Lung microvascular endothelial cell (primary cell): ENCODE measurements at places on chromosomes 4 and X.

DNA sequence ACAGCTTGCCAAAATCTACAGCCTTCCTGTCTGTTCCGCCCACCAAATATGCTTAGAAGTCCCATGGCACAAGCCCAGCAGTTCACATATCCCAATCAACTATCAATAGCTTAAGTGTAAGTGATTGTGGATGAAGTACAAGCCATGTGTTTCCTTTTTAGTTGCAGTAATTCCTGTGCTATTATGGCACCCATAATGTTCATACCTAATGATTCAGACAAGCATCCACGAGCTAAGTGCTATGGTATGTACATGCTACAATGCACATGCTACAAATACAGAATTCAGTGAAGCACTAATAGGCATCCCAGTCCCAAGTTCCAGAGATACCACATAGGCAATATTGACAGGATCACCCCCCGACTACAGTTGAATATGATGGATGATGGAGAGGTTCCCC is 94.5 kb downstream of the PCDH19 start:
- DNase-seq: no peak

DNA sequence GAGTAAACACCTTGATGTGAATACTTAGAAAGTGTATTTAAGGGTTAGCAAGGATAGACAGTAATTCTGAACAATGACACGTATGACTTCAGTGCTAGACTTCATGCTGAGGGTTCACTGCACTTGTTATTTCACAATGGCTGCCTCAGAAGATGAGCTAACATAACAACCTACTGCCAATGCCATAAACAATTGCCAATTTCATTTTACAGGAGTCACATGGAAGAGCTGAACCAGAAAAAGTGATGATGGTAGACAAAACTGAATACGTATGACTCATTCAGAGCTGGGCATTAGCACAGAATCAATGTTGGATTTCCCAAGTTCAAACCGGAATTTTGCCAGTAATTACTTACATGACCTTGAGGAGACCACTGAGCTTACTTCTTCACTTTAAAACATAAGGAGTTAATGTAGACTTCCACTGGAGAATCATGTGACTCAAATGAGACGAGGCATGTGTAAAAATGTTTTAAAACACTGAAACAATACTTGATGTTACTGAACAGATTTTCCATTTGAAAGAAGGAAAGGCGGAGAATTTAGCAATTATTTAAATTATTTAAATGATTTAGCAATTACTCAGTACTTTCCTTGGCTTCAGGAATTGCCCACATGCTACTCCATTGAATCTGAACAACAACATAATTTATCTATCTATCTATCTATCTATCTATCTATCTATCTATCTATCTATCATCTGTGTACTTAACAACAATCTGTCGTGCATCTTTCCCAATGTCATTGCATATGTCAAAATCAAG is 868.5 kb upstream of the SLIT2 start:
- DNase-seq: no peak

GRCh38 chrX:133056341-133056740 is 40.6 kb downstream of the USP26 start:
- no peak for DNase-seq

GRCh38 chr4:158018221-158018830 is 154.5 kb downstream of the GASK1B start:
- DNase-seq: peak; percentile 72

- no peak for DNase-seq
These were observed 567.4 kb upstream of the GALNT7 start for GRCh38 chr4:172601195-172601594.

DNA sequence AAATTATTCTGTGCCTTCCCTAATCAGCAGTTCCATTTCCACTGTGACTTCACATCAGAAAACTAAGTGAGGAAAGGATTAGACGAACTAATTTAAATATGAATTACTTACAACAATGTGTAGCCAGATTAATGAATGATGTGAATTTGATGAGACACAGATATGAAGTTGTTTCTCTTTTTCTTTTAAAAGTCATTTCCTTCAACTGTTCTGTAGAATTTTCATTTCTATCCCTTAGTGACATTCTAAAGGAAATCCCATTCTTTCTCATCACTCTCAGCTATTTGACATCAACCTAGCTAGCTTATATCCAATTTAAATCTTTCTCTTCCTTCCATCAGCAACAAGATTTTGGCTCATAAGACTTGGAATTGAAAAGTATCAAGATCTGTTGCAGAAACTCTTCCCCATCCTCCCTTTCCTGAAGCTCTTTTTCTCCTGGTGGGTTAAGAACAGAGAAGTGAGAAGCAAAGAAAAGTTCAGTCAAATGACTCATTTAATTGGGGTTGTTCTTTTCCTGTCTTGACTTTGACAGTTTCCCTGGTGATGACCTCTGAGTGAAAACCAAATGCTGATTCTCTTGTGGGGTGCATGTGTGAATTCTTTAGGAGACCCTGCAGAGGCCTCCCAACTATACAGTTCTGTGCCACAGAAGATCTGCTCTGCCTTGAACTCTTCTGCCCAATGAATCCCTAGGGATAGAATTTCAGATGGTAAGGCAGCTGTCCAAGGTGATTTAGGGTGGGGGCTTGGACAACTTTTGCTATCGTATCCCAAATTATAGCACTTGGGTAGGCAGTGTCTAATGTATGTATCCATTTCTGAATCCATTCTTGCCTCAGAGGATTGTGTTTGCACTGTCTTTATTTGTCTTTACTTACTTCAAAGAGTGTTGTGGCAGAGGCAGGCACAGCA is 232.5 kb upstream of the GPRIN3 start:
- DNase-seq: no peak

DNA sequence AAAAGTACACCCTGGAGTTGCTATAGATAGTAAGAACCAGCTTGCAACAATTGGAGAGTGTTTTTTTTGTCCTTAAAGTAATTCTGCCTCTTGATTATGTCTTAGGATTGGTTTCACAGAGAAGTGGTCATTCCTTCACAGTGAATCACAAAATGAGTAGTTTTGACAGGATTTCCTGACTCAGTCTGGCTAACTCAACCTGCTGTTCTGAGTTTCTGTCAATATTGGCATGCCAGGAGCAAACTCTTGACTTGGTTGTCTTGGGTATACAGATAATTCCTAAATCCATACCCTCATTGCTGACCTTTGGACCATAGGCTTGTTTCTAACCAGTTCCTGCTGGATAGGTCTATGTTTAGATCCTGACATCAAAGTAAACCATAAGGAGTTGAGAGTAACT is 9.4 kb downstream of the FHIP1A start:
- DNase-seq: peak; percentile 90

DNA sequence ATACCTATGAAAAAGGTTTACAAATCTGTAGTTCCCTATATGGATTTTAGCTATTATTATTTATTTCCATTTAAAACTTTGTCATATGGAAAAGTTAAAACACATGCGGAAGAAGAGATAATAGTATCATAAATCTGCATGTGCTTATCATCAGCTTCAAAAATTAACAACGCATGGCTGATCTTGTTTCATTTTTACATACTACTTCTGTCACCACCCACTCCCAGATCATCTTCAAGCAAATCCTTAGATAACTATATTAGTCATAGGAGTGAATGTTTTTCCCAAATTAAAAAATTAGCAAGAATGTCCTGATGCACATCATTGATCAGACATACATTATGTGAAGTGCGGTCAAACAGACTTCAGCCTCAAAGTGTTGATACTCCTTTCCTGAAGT is 24.6 kb upstream of the MOB1B start:
- no peak for DNase-seq

GRCh38 chrX:122572461-122572860 is 611.6 kb upstream of the GRIA3 start:
- no peak for DNase-seq

- no peak for DNase-seq
These were observed 5.9 kb downstream of the NOX1 start for GRCh38 chrX:100868273-100868672.

DNA sequence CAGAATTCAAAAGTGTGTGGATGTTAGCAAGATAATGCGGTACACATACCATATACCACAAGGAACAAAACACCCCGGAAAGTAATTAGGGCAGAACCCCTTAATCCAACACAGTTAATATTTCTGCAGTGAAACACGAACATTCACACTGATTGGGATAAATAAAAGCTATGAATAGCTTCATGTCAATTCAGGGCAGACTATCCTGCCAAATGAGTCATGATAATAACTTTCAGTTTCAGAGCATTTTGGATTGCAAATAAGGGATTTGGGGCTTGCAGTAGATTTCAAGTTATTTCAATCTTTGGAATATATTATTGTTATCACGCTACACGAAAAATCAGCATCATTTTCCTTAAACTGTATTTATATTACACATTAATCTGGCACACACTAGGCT is 24.3 kb downstream of the IRF2 start:
- DNase-seq: peak; percentile 71

DNA sequence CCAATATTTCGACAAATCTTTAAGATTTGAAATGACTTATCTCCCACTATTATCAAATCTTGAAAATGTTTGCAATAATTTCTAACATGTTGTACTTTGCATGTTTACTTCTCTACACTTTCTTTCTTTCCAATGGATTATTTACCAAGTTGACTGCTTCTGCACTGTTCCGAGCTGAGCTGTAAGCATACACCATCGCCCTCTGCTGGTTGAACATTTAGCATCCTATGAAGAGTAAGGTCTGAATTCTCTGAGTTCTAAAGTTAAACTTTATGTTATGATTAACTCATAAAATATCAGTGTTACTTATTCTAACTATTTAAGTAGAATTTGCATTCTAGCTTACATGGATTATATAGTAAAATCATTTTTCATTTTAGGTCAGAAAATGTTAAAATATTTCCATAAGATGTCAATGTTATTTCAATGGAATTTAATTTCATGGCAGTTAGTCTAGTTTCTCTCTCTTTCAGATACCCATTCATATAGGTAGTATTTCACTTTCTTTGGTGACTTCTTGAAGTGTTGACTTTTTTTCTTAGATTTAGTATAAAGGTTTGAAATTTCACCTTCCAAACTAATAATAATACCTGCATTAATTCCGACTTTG is 137.4 kb downstream of the DKK2 start:
- DNase-seq: peak; percentile 64

DNA sequence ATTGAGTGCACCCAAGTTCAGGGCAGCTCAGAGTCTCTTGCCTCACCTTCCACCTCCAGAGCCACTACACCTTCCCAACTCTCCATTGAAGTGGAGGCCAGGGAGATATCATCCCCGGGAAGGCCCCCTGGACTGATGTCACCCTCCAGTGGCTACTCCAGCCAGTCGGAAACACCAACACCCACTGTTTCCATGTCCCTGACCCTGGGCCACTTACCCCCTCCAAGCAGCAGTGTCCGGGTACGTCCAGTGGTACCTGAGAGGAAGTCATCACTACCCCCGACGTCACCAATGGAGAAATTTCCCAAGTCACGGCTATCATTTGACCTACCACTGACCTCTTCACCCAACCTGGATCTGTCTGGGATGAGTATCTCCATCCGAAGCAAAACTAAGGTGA is 7.8 kb upstream of the RTL5 start:
- DNase-seq: no peak
